ENCODE measurements at places on chromosomes 7 and 10. TPM values are rescaled to one million over a fixed set of nuclear protein-coding genes. Genes with fewer than 3 reads are reported as not detected.

DNA sequence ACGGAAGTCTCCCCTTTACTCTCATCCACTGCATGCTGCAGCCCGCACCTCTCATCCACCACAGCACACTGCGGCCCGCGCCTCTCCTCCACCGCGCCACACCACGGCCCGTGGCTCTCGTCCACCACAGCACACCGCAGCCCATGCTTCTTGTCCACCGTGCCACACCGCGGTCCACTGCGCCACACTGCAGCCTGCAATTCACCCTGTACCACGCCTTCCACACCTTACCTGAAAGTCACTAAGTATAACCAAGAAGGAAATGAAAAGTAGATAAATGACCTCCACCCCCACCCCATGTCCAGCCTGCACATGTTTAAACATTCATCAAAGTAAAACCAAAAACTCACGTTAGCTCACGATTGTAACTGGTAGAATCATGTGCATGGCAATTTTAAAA is 176.1 kb downstream of the DIP2C start:
- H3K27ac ChIP-seq, result no peak overlapping the region
- no peak for DNase-seq
- peaks cover 14% of the 10 kb centered on the region for H3K4me1 ChIP-seq
- no peaks in the 10 kb centered on the region for H3K36me3 ChIP-seq
- H3K27me3 ChIP-seq, result peaks cover 23% of the 10 kb centered on the region
- H3K4me3 ChIP-seq, result no peak overlapping the region

DNA sequence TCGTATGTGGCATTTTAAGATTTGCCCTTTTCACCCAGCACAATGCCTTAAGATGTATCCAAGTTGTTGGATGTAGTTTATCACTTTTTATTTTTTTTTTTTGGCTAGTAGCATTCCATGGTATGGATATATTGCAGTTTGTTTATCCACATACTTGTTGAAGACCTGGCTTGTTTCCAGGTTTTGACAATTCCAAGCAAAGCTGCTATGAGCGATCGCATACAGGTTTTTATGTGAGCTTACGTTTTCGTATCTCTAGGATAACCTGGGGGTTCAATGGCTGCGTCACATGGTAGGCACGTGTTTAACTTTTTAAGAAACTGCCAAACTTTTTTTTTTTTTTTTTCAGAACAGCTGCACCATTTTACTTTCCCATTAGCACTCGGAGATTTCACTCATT is 32.2 kb downstream of the BAIAP2L1 start:
- H3K4me3 ChIP-seq, result no peak overlapping the region
- no peak overlapping the region for H3K27ac ChIP-seq
- no peak for DNase-seq
- no peaks in the 10 kb centered on the region for H3K4me1 ChIP-seq
- H3K36me3 ChIP-seq, result no peaks in the 10 kb centered on the region

Gene BAIAP2L1
- total RNA-seq, result 38.4 TPM

Gene MOSPD3
- total RNA-seq, result 25.5 TPM

Gene LANCL2
- 5.1 TPM for total RNA-seq

DNA sequence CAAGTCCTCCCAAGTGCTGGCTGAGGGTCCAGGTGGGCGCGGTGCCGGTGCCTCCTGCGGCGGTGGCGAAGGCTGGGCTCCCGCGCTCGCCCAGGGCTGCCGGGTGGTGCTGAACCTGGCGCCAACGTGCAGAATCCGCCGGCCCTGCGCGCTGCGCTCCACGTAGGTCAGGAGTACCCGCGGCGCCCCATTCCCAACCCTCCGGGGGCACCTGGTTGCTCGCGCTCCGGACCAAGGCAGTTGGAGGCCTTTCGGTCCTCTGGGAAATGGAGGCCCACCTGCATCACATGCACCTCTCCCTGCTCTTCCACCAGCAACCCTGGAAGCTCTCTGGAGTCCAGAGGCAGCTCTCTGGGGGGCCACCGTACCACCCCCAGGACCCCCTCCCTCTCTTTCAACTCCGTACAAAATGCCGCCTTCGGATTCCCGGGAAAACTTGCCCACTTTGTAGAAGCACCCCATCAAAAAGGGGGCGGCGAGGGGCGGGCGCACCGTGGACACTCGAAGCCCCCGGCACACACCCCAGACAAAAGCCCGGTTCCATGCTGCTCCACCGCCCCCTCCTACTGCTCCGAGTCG is 745 bp downstream of the SLC16A9 start:
- peak overlapping the region; percentile 82 for H3K4me3 ChIP-seq
- H3K36me3 ChIP-seq, result no peaks in the 10 kb centered on the region
- peaks cover 2% of the 10 kb centered on the region for H3K4me1 ChIP-seq
- peak; percentile 77 for DNase-seq

DNA sequence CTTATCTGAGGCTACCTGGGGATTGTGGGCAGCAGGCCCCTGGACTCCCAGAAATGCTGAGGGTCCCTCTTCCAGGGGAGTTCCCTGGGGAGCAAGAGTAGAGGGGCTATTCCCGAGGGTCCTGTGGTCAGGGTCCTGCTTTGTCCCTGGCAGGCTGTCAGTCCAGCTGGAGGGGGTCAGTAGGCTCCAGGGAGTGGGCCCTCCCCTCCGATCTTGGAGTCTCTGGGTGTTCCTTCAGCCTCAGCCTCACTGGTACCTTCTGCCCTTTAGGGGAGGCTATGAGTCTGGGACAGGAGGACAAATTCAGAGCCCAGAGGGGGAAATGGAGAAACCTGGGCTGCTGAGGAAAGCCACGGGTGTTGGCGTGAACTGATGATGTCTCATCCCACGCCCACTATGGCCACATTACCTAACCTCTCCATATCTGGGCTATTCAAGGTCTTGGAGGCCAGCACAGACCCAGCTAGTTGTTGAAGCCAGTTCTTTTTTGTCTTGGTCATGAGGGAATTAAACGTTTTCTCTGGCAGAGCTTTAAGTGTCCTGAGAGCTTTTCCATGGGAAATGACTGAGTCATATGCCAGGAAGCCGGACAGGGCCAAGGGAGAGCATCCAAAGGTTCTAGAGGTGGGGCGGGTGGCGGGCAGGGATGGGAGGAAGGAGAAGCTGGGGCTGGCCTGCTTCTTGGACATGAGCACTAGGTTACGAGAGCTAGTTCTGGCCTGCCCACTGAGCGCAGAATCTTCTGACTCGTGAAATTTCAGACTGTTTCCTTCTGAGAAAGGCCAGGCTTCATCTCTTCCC is 6.2 kb downstream of the CALHM2 start:
- peaks cover 63% of the 10 kb centered on the region for H3K36me3 ChIP-seq
- no peaks in the 10 kb centered on the region for H3K27me3 ChIP-seq
- H3K4me1 ChIP-seq, result no peaks in the 10 kb centered on the region
- H3K4me3 ChIP-seq, result no peak overlapping the region

Gene BAMBI
- total RNA-seq, result 49.2 TPM

- no peak overlapping the region for H3K4me3 ChIP-seq
- no peaks in the 10 kb centered on the region for H3K4me1 ChIP-seq
- no peaks in the 10 kb centered on the region for H3K27me3 ChIP-seq
- DNase-seq, result no peak
- H3K27ac ChIP-seq, result no peak overlapping the region
- peaks cover 4% of the 10 kb centered on the region for H3K36me3 ChIP-seq
Measured at GRCh38 chr10:101939729-101940128, 96.1 kb upstream of the KCNIP2 start.

- no peak for DNase-seq
- H3K27me3 ChIP-seq, result no peaks in the 10 kb centered on the region
- peaks cover 24% of the 10 kb centered on the region for H3K36me3 ChIP-seq
Measured at GRCh38 chr7:44079331-44080021, 2.9 kb downstream of the POLM start.

GRCh38 chr10:68132391-68132790 is 23.1 kb downstream of the MYPN start:
- no peaks in the 10 kb centered on the region for H3K36me3 ChIP-seq
- H3K4me3 ChIP-seq, result no peak overlapping the region

Gene CNNM2
- total RNA-seq, result 18.5 TPM

- no peak overlapping the region for H3K4me3 ChIP-seq
- no peak for DNase-seq
- H3K27ac ChIP-seq, result no peak overlapping the region
- no peaks in the 10 kb centered on the region for H3K36me3 ChIP-seq
- no peaks in the 10 kb centered on the region for H3K4me1 ChIP-seq
- H3K27me3 ChIP-seq, result no peaks in the 10 kb centered on the region
Measured at GRCh38 chr10:71069909-71070666, 142.3 kb upstream of the UNC5B start.

- no peak overlapping the region for H3K27ac ChIP-seq
- DNase-seq, result no peak
- no peaks in the 10 kb centered on the region for H3K4me1 ChIP-seq
- no peaks in the 10 kb centered on the region for H3K36me3 ChIP-seq
- no peak overlapping the region for H3K4me3 ChIP-seq
- H3K27me3 ChIP-seq, result no peaks in the 10 kb centered on the region
Measured at GRCh38 chr7:21851559-21851967, 94.1 kb downstream of the CDCA7L start.

DNA sequence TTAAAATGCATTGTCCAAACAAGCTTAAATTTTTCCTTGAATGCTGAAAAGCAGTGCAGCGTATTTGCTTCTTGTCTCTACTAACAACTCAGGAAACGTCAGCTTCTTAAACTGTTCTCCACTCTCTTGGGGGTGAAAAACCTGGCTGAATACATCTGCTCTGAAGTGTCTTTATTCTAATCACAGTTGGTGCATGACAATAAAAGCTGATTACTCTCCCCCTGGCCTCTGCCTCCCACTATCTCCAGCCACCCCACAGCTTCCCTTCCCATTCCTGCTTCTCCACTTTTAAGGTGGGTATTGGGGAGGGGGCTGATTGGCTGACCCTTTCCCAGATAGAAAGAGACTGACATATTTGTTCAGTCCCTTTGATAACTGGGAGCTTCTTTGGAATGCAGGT is 456.0 kb downstream of the SORCS1 start:
- no peak overlapping the region for H3K4me3 ChIP-seq
- H3K27me3 ChIP-seq, result no peaks in the 10 kb centered on the region
- peaks cover 35% of the 10 kb centered on the region for H3K36me3 ChIP-seq

- H3K4me3 ChIP-seq, result no peak overlapping the region
- no peak for DNase-seq
- no peaks in the 10 kb centered on the region for H3K4me1 ChIP-seq
Measured at GRCh38 chr10:618229-618989, 71.1 kb downstream of the DIP2C start.

Gene GJD4
- total RNA-seq, result not detected

DNA sequence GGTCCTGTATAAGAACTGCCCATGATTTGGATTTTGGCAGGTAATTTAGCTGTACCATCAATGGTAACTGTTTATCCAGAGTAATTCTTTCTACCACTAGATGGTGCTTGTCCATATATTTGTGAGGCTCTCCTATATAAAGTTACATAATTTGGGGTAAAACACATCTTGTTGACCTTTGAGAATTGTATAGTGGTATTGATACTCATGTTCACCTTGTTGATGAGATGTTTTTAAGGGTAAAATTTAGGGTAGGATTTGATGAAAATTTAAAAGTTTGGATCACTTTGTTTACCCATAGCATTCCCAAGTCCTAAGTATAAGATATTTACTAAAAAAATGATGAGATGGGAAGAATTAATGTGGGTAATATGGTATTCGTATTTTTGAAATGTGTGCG is 31.6 kb downstream of the ST7 start:
- H3K36me3 ChIP-seq, result no peaks in the 10 kb centered on the region
- peaks cover 70% of the 10 kb centered on the region for H3K27me3 ChIP-seq
- no peak overlapping the region for H3K27ac ChIP-seq
- DNase-seq, result no peak

DNA sequence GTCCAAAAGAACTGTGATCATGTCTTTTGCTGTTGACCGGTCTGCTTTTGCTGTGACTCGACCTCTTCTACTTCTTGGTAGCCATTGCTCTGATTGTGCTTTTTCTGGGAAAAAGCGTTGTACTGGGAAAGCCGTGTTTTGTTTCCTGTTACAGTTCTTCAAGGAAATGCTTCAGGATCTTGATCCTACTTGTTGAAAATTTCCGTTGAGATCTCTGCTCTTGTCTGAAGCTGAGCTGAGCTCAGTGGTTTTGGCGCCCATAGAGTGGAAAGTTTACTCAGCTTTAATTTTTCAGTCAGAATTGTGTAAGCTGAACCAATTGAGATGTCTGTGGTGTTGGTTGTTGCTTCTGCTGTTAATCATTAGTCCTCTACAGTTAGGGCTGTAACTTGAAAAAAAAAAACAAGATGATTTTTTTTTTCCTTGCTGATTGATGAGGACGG is 302.2 kb downstream of the CCDC3 start:
- H3K4me1 ChIP-seq, result no peaks in the 10 kb centered on the region
- H3K27ac ChIP-seq, result no peak overlapping the region
- no peak for DNase-seq
- no peaks in the 10 kb centered on the region for H3K36me3 ChIP-seq

DNA sequence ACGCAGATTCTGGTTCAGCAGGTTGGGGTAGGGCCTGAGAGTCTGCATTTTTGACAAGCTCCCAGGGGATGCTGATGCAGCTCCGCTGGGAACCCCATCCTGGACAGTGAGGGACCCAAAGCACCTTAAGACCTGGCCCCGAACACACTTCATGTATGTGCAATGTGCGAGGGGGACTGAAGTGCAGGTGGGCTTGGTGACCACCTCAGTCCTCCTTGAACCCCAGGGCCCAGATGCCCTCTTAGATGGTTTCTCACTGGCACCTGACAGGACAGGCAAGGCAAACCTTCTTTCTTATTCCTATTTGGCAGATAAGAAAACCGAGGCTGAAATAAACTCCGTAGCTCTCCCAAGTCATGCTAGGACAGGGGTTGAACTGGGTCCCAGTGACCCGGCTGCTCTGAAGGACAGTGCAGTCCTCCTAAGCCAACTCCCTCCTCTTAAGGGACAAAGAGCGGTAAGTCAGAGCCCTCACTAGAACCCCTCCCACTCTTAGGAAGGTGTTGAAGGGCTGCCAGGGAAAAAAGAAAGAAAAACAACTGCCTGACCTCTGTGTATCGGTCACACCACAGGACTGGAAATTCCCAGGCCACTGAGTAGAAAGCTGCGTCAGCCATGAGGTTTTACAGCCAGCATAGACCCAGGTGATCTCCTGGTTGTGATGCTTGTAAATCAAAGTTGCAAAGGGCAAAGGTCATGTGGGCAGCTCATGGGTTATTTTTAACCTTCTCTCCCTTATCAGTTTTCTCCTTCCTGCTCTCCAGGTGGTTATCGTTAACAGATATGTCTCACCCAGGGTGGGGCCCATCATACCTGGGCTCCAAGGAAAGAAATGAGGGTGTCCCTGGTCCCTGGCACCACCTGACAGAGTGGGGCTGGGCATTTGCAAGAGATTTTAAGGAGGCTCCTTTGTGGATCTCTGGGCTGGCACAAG is 90.9 kb upstream of the SMNDC1 start:
- H3K27me3 ChIP-seq, result no peaks in the 10 kb centered on the region
- peaks cover 43% of the 10 kb centered on the region for H3K4me1 ChIP-seq
- DNase-seq, result peak; percentile 72
- H3K36me3 ChIP-seq, result no peaks in the 10 kb centered on the region

Gene NOS3
- total RNA-seq, result 9.7 TPM

Gene ATOH7
- 0.36 TPM for total RNA-seq

GRCh38 chr10:107054469-107055156 is 109.9 kb downstream of the SORCS1 start:
- no peaks in the 10 kb centered on the region for H3K36me3 ChIP-seq
- H3K27me3 ChIP-seq, result no peaks in the 10 kb centered on the region
- H3K4me1 ChIP-seq, result peaks cover 17% of the 10 kb centered on the region
- H3K4me3 ChIP-seq, result no peak overlapping the region
- no peak overlapping the region for H3K27ac ChIP-seq

- H3K4me1 ChIP-seq, result peaks cover 6% of the 10 kb centered on the region
- DNase-seq, result no peak
- H3K27me3 ChIP-seq, result peaks cover 63% of the 10 kb centered on the region
- H3K4me3 ChIP-seq, result no peak overlapping the region
Measured at GRCh38 chr10:110200503-110200902, 6.9 kb upstream of the MXI1 start.
